ENCODE measurements at places on chromosomes 11 and 22.

DNA sequence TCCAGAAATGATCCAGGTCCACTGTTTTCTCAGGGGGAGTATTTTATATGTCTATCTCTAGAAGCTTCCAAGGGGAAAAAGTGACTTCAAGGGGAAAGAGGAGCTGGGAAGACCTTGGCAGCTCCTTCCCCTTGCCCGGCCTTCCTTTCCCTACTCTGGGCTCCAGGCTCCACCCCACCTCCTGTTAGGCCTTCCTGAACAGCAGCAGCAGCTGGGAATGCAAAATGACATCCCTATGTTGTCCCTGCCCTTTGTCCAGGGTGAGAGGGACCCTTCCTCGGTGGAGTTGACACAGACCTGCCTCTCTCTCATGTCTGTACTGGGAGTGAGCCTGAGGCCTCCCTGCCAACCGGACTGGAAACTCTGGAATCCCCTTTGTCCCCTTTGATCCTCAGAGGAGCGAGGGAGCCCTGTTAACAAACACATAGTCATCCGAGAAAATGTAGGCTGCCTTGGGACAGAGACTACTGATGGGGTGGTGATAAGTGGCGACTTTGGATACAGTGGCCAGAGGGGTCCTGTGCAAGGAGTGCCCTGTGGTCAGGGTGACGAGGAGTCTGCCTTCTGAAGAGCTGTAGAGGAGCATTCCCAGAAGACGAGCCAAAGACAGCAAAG lies 9.0 kb upstream of the MALAT1 start:
- DNase-seq: no peak

DNA sequence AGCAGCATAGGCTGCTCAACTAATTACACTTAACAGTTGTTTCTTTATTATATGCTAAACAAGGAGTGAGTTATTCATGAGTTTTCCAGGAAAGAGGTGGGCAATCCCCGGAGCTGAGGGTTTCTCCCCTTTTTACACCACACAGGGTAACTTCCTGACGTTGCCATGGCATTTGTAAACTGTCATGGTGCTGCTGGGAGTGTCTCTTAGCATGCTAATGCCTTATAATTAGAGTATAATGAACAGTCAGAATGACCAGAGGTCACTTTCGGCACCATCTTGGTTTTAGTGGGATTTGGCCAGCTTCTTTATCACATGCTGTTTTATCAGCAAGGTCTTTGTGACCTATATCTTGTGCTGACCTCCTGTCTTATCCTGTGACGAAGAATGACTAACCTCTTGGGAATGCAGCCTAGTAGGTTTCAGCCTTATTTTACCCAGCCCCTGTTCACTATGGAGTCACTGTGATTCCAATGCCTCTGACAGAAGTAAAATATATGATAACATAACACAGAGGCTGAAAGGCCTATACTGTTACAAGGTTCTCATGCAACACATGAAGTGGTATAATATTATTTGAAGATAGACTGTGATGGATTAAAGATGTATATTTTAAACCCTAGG lies 41.3 kb upstream of the RDX start:
- DNase-seq: no peak

DNA sequence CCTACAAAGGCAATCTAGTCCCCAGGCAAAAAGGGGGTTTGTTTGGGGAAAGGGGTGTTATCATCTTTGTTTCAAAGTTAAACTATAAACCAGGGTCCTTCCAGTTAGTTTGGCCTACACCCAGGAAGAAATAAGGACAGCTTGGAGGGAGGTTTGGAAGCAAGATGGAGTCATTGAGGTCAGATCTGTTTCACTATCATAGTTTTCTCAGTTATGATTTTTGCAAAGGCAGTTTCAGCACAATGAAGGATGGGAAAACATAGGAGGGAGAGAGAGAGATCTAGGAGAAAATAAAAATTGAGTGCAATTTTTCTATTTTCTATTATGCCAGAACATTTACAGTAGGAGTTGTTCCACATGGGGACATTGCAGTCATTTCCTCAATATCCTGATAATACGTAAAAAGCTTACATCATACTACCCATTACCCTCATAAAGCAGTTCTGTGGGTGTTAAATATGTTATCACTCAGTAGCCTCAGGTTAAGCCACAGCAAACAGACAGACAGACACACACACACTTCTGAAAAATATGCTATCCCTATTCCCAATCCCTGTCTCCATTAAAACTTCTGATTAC lies 401.3 kb upstream of the FAT3 start:
- DNase-seq: no peak

DNA sequence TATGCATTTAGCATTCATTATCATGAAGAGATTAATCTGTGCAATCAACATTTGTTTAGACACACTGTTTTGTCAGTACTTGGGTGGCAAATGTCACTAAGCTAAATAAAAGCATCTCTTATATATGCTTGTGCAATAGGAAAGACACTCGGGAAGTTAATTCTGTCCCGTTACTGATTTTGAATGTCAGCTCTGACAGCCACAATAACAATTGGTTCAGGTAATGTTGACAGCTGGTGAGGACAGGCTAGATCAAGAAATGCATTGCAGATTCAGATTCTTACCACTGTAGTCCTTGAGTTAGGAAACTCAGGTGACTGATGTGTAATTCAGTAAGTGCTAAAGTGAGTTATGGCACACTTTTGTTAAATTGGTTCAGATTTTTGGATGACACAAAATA lies 523.8 kb upstream of the FAT3 start:
- DNase-seq: no peak

- DNase-seq: peak; percentile 57
Measured at GRCh38 chr11:6667733-6668374, 12.2 kb upstream of the DCHS1 start.

- no peak for DNase-seq
Measured at GRCh38 chr11:35905646-35906276, 38.1 kb upstream of the LDLRAD3 start.

- no peak for DNase-seq
Measured at GRCh38 chr11:108370315-108370714, 97.0 kb downstream of the C11orf65 start.

DNA sequence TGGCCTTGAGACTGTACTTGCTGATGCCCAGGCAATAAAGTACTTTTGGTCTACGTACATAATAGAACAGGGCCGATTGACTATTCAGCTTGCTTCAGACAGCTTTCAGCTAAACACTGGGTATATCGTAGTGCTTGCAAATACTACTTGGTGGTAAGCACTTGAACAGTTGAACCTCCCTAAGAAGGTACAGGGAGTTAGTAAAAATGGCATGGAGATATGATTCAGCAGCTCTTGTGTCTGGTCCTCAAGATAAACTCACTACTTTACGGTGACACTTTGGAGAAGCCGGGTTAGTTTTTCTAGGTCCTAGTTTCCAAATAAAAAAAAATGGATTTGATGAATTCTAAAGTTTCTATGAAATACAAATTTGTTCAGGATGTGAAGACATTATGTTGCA lies 7.3 kb downstream of the CCDC117 start:
- peak; percentile 78 for DNase-seq

- peak; percentile 41 for DNase-seq
Measured at GRCh38 chr11:36131721-36132397, 157.4 kb downstream of the COMMD9 start.

GRCh38 chr11:18065572-18065971 lies 19.5 kb upstream of the TPH1 start:
- no peak for DNase-seq

- DNase-seq: no peak
Measured at GRCh38 chr11:131121426-131122333, 205.4 kb upstream of the SNX19 start.

DNA sequence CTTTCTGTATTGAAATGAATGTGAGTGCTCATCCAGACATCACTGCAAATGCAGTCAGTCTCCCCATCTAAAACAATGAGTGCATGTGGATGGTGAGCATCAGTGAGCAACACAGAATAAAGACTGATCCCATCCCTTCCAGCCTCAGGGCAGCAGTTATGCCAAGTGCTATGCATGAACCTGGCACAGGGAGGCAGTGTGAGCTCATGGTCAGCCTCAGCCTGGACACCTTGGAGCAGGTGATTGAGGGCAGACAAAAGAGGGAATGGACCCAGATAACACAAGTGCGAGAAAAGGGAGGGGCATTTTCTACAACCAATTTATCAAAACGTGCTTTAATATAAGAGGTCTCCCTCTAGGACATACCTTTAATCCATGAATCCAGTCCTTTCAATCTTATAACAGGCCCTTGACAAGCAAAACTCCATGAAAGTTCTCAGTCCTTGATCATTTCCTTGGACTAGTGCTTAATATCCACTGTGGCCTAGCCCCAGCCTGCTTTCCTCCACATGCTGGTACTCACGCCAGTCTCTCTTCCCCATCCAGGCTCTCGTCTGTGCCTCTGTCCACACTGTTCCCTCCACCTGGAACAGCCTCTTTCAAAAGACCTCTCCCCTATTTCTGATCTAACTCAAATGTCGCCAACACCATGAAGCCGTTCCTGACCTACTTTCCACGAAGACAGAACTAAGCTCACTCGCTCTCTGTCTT lies 50.5 kb upstream of the LRRC55 start:
- no peak for DNase-seq

DNA sequence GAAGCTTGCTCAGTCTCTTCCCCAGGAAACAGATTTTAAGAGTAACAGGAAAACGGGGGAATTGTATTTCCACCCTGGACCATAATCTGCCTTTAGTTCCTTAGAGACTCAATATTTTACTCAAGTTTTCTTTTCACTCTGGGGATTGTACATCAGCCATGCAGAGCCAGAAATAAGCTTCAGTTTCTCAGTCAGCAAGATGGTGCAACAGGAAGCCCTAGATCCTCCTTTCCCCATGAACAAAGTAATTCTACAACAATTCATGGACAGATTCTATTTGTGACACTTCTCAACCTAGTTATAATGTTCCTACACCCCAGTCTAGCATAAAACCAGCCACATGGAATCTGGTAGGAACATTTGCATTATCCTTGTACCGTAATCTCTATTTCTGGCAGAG lies 24.7 kb downstream of the OR8B2 start:
- DNase-seq: no peak

GRCh38 chr22:27775087-27775698 lies 26.4 kb downstream of the MN1 start:
- no peak for DNase-seq

GRCh38 chr11:30801357-30801756 lies 215.2 kb upstream of the MPPED2 start:
- DNase-seq: no peak

DNA sequence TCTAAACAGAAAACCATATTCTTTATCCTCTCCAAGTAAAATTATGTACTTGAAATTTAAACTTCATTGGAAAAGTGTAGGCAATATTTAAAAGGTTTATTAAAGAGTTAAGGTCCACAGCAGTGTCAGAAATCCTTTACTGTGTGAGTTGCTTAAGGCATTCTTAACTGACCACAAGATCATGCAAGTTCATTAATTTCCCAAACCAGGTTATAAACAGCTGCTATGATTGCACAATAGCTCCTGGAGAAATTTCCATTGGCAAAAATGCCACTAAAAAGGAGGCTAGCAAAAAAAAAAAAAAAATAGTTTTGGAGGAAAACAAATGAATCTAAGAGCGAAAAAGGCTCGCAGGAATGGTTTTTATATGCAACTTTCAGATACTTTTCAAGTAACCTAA lies 106.2 kb downstream of the ETS1 start:
- no peak for DNase-seq

GRCh38 chr11:130782361-130783222 lies 133.7 kb downstream of the SNX19 start:
- no peak for DNase-seq

DNA sequence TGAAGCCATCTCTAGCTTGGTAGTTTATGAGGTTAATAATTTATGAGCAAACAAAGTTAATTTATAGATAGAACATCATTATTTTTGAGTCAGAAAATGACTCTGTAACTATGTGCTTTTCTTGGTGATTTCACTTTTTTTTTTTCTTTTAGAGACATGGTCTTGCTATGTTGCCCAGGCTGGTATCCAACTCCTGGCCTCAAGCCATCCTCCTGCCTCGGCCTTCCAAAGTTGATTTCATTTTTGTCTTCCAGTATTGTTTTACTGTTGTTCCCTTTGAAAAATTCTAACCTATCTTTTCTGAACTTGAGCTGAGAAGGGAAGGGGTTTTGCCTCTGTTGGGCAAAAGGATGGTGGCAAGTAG lies 706 bp upstream of the CXCR5 start:
- DNase-seq: no peak

GRCh38 chr22:23293720-23294119 lies 113.4 kb downstream of the BCR start:
- DNase-seq: no peak

DNA sequence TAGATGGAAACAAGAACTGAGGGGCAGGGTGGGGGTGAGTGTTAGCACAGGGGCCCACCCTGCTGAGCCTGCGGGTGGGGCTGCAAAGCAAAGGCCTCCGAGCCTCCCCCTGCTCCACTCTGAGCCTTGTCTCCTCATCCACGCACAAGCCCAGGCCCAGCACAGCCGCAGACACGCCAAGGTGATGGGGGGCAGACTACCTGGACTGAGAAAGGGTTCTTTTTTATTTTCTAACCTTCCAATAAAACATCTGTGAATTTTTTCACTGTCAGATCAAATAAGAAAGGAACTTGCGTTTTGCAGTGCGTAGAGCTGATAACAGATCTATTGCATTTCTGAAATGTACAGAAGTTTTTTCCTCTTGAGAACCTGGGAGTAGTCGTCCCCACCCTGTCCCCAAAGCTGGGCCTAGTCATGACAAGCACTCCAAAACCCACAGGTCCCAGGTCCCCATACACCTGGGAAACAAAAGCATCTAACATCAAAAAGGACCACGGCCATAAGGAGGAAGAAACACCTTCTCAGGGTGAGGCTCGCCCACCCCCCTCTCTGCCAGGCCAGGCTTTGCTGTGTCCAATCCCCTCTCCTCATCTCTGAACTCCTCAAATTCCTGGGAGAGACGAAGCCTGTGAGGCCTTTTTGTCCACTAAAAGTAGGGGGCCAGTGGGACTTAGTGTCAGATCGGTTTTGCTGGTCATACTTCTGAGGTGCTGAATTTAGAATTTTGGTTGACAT lies 22.7 kb upstream of the CD5 start:
- DNase-seq: no peak

DNA sequence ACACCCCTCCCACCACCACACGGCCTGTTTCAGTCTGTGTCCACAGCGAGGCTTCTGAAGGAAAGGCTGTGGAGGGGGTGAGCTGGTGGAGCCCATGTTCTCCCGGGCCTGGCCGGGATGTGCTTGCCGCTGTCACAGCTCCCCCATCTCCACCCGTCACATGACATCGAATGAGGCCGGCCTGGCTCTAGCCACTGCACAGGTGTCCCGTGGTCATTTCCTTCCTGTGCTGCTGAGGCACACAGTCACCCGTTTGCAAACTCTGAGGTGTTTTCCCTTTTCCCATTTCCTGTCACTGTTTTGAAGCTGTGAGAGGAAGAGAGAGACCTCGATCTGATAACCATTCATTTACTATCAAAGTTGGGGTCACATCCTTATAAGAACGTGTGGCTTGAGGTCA lies 55.7 kb upstream of the CLDN5 start:
- DNase-seq: no peak

DNA sequence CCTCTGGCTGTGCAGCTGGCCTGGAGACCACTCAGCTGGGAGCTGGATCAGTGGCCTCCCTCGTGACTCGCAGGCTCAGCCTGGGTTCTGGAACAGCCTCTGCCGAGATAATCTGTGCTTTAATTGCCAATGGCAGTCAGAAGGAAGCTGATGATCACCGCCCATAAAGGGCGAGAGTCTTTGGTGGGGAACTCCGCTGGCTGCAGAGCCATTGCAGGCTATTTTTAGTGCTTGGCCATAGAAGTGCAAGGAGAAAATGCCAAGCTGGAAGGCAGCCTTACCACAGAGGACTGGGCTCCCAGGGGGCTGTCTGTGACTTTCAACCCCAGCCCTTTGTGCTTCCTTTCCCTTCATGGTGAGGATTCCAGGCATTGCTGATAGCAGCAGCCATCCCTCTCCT lies 62.2 kb upstream of the TENM4 start:
- no peak for DNase-seq

- peak; percentile 23 for DNase-seq
Measured at GRCh38 chr11:1899090-1899489, 7.4 kb upstream of the PRR33 start.
